Neural crest cell (in vitro differentiated cells): ENCODE measurements at places on chromosomes 1 and 21. TPM values are rescaled to one million over a fixed set of nuclear protein-coding genes. Genes with fewer than 3 reads are reported as not detected.
A peak's percentile ranks its signal among the peaks of the same experiment; 100 is the strongest.

The TMEM79 gene
- 4.3 and 4.6 TPM in 2 replicates for total RNA-seq

The CD101 gene
- 3.7 and 4.3 TPM in 2 replicates for total RNA-seq

The HSD17B7 gene
- 60.1 and 62.7 TPM in 2 replicates for total RNA-seq

The PLPPR5 gene
- 0.07 and 0.11 TPM in 2 replicates for total RNA-seq

The CRP gene
- total RNA-seq, result not detected in 2 replicates

The OR10Z1 gene
- total RNA-seq, result not detected in 2 replicates

The GSTM5 gene
- 0.23 TPM in 1 of 2 replicates, not detected in the other for total RNA-seq

The CFAP107 gene
- not detected in 2 replicates for total RNA-seq

The NHLH1 gene
- 10.0 and 10.6 TPM in 2 replicates for total RNA-seq

The FLG gene
- total RNA-seq, result not detected in 2 replicates

The BACE2 gene
- total RNA-seq, result 16.9 and 17.4 TPM in 2 replicates

The FCRL1 gene
- not detected in 2 replicates for total RNA-seq

The GCSAML gene
- total RNA-seq, result not detected in 2 replicates

The SPATA45 gene
- 0.68 and 1.3 TPM in 2 replicates for total RNA-seq

The NUP210L gene
- total RNA-seq, result 0.05 TPM in 1 of 2 replicates, not detected in the other

DNA sequence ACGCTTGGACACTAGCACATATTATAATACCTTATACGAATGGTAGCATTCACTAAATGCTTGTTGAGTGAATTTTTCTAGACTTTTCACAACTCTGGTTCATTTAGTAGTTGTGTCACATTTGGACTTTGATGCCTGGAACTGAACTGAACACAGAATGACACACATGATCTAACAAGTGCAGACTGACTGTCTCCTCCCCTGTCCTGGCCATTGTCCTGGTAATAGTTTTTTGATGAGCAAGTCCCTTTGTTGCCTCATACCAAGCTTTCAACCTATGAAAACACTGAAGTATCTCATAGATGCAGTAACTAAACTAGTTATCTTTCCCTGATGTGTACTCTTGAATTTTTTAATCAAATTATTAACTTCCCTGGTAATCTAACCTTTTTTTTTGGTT, 66.4 kb downstream of the LRRC8D start:
- H3K4me3 ChIP-seq, result no peak overlapping the region
- H3K4me1 ChIP-seq, result peaks cover 13% of the 10 kb centered on the region
- no peak for DNase-seq

GRCh38 chr21:28827422-28827821, 165.3 kb downstream of the LTN1 start:
- DNase-seq, result no peak
- H3K27ac ChIP-seq, result no peak overlapping the region
- no peaks in the 10 kb centered on the region for H3K27me3 ChIP-seq
- H3K4me3 ChIP-seq, result no peak overlapping the region
- no peaks in the 10 kb centered on the region for H3K36me3 ChIP-seq

DNA sequence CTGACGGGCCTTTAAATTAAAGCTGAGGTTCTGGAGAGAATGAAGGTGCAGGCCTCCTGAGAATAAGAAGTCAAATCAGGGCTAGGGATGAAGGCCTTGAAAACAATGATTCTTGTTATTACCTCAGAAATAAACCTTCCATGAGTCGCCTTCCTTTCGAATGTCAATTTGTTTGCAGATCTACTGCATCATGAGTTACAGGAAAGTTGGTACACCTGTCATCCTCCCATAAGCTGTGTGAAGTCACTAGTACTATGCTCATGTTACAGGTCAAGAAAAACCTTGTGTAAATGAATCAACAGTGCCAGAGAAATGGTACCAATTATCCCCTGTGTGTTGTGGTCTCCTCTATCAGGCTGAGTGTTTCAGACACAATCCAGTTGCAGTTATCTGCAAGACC, 281.2 kb upstream of the PLXNA2 start:
- H3K36me3 ChIP-seq, result no peaks in the 10 kb centered on the region
- DNase-seq, result no peak
- H3K27me3 ChIP-seq, result peaks cover 4% of the 10 kb centered on the region

- H3K4me1 ChIP-seq, result peaks cover 18% of the 10 kb centered on the region
- H3K4me3 ChIP-seq, result no peak overlapping the region
- no peak overlapping the region for H3K27ac ChIP-seq
- no peaks in the 10 kb centered on the region for H3K36me3 ChIP-seq
- H3K27me3 ChIP-seq, result no peaks in the 10 kb centered on the region
These were observed 48.6 kb upstream of the EPS15 start for GRCh38 chr1:51567653-51568052.

DNA sequence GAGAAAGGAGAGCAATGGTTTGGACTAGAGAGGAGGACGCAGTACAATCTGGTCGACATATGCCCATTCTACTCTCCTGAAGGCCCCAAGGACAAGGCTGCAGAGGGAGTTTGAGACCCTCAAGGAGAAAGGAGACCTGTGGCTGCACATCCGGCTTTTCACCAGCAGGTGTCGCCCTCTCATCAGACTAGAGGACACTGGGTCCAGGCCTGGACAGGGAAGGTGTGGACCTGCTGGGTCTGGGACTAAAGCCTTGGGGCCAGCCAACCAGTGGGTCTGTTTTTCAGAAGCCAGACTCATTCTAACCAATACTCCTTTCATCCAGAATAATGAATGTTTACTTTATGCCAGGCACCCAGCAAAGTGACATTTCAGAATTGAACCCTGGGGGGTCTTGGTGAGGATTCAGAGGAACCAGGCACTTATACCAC, 5.0 kb downstream of the SRARP start:
- H3K36me3 ChIP-seq, result no peaks in the 10 kb centered on the region
- peaks cover 8% of the 10 kb centered on the region for H3K27me3 ChIP-seq
- no peak overlapping the region for H3K4me3 ChIP-seq
- DNase-seq, result peak; percentile 96
- H3K4me1 ChIP-seq, result peaks cover 4% of the 10 kb centered on the region
- H3K27ac ChIP-seq, result no peak overlapping the region

GRCh38 chr1:247296599-247297180, 35.0 kb downstream of the ZNF496 start:
- no peak for DNase-seq
- peaks cover 5% of the 10 kb centered on the region for H3K27me3 ChIP-seq

GRCh38 chr1:159468321-159468720, 28.8 kb downstream of the OR10J1 start:
- no peak overlapping the region for H3K4me3 ChIP-seq
- no peak overlapping the region for H3K27ac ChIP-seq
- H3K36me3 ChIP-seq, result peaks cover 5% of the 10 kb centered on the region
- no peaks in the 10 kb centered on the region for H3K27me3 ChIP-seq
- no peak for DNase-seq
- no peaks in the 10 kb centered on the region for H3K4me1 ChIP-seq

GRCh38 chr1:226277897-226278296, 31.1 kb downstream of the LIN9 start:
- no peak overlapping the region for H3K27ac ChIP-seq
- H3K27me3 ChIP-seq, result no peaks in the 10 kb centered on the region
- peaks cover 5% of the 10 kb centered on the region for H3K36me3 ChIP-seq
- no peaks in the 10 kb centered on the region for H3K4me1 ChIP-seq

GRCh38 chr1:201890223-201890622, 1.5 kb downstream of the SHISA4 start:
- peak overlapping the region; percentile 86 for H3K4me3 ChIP-seq
- peaks cover 10% of the 10 kb centered on the region for H3K27me3 ChIP-seq
- DNase-seq, result no peak
- peaks cover 26% of the 10 kb centered on the region for H3K4me1 ChIP-seq
- H3K27ac ChIP-seq, result no peak overlapping the region

GRCh38 chr1:201882665-201883132, 6.0 kb upstream of the SHISA4 start:
- no peak overlapping the region for H3K27ac ChIP-seq
- H3K4me3 ChIP-seq, result no peak overlapping the region
- DNase-seq, result no peak
- peaks cover 7% of the 10 kb centered on the region for H3K27me3 ChIP-seq
- no peaks in the 10 kb centered on the region for H3K36me3 ChIP-seq

- no peaks in the 10 kb centered on the region for H3K36me3 ChIP-seq
- no peaks in the 10 kb centered on the region for H3K27me3 ChIP-seq
- no peak overlapping the region for H3K27ac ChIP-seq
- DNase-seq, result no peak
- peaks cover 4% of the 10 kb centered on the region for H3K4me1 ChIP-seq
These were observed 179.9 kb downstream of the TGFB2 start for GRCh38 chr1:218525031-218525430.

GRCh38 chr21:8989261-8989711, 1532.1 kb upstream of the TPTE start:
- peaks cover 46% of the 10 kb centered on the region for H3K36me3 ChIP-seq
- no peaks in the 10 kb centered on the region for H3K4me1 ChIP-seq
- DNase-seq, result no peak
- H3K27ac ChIP-seq, result no peak overlapping the region

GRCh38 chr21:39968010-39968409, 100.8 kb downstream of the PCP4 start:
- H3K36me3 ChIP-seq, result no peaks in the 10 kb centered on the region
- no peak overlapping the region for H3K4me3 ChIP-seq
- DNase-seq, result no peak
- no peak overlapping the region for H3K27ac ChIP-seq
- peaks cover 16% of the 10 kb centered on the region for H3K4me1 ChIP-seq

- no peaks in the 10 kb centered on the region for H3K27me3 ChIP-seq
- H3K4me3 ChIP-seq, result no peak overlapping the region
- peaks cover 4% of the 10 kb centered on the region for H3K36me3 ChIP-seq
- H3K27ac ChIP-seq, result no peak overlapping the region
- no peak for DNase-seq
These were observed 31.7 kb downstream of the SKI start for GRCh38 chr1:2259668-2260402.

- no peak for DNase-seq
- peaks cover 2% of the 10 kb centered on the region for H3K27me3 ChIP-seq
- H3K4me3 ChIP-seq, result no peak overlapping the region
- no peak overlapping the region for H3K27ac ChIP-seq
- peaks cover 5% of the 10 kb centered on the region for H3K4me1 ChIP-seq
These were observed 49.8 kb upstream of the SCAF4 start for GRCh38 chr21:31781737-31782136.

- peaks cover 3% of the 10 kb centered on the region for H3K27me3 ChIP-seq
- H3K4me1 ChIP-seq, result peaks cover 15% of the 10 kb centered on the region
- H3K4me3 ChIP-seq, result no peak overlapping the region
- no peak overlapping the region for H3K27ac ChIP-seq
- peak; percentile 77 for DNase-seq
- H3K36me3 ChIP-seq, result no peaks in the 10 kb centered on the region
These were observed 12.3 kb upstream of the IFNLR1 start for GRCh38 chr1:24199291-24199900.

DNA sequence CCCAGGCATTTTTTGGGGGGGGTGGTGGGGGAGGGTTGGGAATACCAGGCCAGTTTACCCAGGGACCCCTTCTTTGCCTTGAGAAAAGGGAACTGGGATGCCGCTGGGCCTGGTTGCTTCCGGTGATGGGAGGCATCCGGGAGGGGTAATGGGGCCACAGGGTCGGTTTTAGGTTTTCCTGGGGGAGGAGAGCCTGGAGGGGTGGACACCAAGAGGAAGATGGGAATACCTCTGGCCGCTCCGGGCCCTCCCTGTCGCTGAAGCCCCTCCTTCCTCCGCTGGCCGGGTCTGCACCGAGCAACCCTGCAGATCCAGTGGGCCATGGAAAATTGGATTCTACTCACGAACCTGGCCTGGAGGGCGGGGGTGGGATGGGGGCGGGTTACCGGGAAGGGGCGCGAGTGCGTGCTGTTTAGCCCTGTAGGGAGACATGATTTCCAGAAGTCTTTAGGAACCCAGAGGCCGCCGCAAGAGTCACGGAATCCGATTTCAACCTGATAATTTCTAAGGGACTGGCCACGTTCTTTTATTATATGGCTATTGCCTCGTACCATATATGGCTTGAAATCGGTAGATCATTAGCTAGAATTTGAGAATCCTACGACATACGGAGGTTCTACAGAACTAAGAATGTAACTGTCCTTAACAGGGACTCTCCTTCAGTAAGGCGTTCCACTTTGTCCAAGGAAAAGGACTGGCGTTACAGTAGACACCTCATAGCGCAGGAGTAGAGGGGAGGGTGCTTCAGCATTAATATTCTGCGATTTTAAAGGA, 749 bp downstream of the AKIRIN1 start:
- H3K4me3 ChIP-seq, result peak overlapping the region; percentile 86
- H3K36me3 ChIP-seq, result peaks cover 5% of the 10 kb centered on the region
- DNase-seq, result peak; percentile 20
- peak overlapping the region; percentile 36 for H3K27ac ChIP-seq
- H3K4me1 ChIP-seq, result peaks cover 46% of the 10 kb centered on the region
- H3K27me3 ChIP-seq, result no peaks in the 10 kb centered on the region

DNA sequence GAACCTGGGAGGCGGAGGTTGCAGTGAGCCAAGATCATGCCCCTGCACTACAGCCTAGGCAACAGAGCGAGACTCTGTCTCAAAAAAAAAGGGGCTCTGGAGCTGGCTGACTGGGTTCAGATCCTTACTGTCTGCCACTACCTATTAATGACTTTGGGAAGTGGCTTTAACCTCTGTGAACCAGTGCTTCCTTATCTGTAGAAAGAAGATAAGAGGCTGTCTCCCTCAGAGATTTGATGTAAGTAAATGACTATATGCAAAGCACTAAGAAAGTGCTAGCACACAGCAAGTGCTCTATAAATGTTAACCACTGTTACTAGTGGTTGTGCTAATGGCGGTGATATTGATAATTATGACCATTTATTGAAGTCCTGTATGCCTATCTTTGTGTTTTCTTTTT, 94.6 kb downstream of the VPS13D start:
- DNase-seq, result no peak
- no peak overlapping the region for H3K4me3 ChIP-seq
- H3K27ac ChIP-seq, result no peak overlapping the region

DNA sequence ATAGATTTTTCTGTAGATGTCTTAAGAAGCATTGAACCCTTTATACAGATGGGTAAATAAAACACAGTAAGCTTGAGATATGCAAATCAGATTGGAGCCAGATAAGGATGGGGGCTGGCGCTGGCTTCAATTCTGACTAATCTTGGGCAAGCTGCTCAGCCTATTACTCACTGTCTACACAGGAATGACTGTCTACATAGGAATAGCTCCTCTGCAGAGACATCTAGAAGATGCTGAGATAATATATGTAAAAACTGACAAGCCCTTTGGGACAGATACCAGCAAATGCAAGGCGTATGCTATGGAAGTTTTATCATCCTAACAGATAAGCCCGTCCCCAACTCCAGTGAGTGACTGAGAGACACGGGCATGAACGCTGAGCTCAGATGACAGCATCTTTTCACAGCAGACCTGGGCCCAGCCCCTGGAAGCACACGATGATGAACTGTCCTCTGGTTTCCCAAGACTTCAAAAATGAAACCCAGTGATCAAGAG, 1.7 kb downstream of the CLDN14 start:
- no peak overlapping the region for H3K27ac ChIP-seq
- no peak for DNase-seq
- no peaks in the 10 kb centered on the region for H3K27me3 ChIP-seq
- no peak overlapping the region for H3K4me3 ChIP-seq
- peaks cover 12% of the 10 kb centered on the region for H3K4me1 ChIP-seq

GRCh38 chr1:177948336-177948972, 21.4 kb downstream of the SEC16B start:
- H3K4me1 ChIP-seq, result peaks cover 54% of the 10 kb centered on the region
- DNase-seq, result peak; percentile 64
- no peaks in the 10 kb centered on the region for H3K27me3 ChIP-seq
- H3K4me3 ChIP-seq, result no peak overlapping the region
- H3K27ac ChIP-seq, result peak overlapping the region; percentile 1
- H3K36me3 ChIP-seq, result no peaks in the 10 kb centered on the region

GRCh38 chr1:217881607-217882332, 250.6 kb downstream of the SPATA17 start:
- H3K27me3 ChIP-seq, result no peaks in the 10 kb centered on the region
- no peak overlapping the region for H3K4me3 ChIP-seq
- H3K27ac ChIP-seq, result no peak overlapping the region
- H3K4me1 ChIP-seq, result no peaks in the 10 kb centered on the region

- no peaks in the 10 kb centered on the region for H3K4me1 ChIP-seq
- H3K4me3 ChIP-seq, result no peak overlapping the region
- H3K36me3 ChIP-seq, result no peaks in the 10 kb centered on the region
- DNase-seq, result no peak
These were observed 21.7 kb upstream of the IL12RB2 start for GRCh38 chr1:67285780-67286488.
